Bronchus fibroblast of lung (primary cell): ENCODE measurements at places on chromosomes 12 and 14. TPM values are rescaled to one million over a fixed set of nuclear protein-coding genes. Genes with fewer than 3 reads are reported as not detected.

ARF3 gene
- total RNA-seq: 66.6 and 75.1 TPM in 2 replicates

TRPV4 gene
- total RNA-seq: 1.8 and 2.5 TPM in 2 replicates

CCDC198 gene
- not detected in 2 replicates for total RNA-seq

TSPAN11 gene
- 0.50 and 1.5 TPM in 2 replicates for total RNA-seq

CLEC1B gene
- not detected in 2 replicates for total RNA-seq
